ENCODE measurements at places on chromosomes 1 and 21.
A peak's percentile ranks its signal among the peaks of the same experiment; 100 is the strongest.

DNA sequence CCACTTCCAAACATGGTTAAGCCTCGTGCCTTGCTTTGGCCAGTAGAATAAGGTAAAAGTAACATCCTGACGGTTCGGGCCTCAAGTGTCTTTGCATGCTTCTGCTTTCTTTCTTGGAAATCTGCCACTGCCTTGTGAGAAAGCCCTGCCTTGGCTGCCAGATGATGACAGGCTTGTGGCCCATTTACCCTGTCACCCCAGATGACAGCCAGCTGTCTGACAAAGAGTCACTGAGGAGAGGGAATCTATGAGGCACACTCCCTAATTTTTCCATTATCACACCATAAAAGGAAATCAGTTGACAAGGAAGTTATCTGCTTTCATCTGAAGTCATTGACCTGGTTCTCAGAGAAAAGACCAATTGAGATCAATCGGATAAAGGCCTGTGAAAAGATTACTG, 199.8 kb downstream of the USH2A start:
- DNase-seq: peak; percentile 11

DNA sequence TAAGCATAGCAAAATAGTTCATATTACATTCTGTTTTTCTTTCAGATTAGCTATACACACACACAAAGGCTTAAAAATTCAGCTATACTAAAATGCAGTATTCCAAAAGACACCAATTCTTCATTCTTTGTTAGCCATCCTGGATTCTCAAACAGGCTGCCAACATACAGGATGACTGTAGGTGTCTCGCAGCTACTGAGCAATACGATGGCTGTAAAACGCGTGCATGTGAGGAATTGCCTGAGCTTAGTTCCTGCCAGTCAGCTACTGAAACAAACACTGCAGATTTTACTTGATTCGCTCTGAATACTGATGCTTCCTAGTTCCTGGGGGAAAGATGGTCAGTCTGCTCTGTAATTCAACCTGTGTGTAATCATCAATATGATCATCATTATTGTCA, 24.7 kb upstream of the HMGN1 start:
- peak; percentile 72 for DNase-seq

DNA sequence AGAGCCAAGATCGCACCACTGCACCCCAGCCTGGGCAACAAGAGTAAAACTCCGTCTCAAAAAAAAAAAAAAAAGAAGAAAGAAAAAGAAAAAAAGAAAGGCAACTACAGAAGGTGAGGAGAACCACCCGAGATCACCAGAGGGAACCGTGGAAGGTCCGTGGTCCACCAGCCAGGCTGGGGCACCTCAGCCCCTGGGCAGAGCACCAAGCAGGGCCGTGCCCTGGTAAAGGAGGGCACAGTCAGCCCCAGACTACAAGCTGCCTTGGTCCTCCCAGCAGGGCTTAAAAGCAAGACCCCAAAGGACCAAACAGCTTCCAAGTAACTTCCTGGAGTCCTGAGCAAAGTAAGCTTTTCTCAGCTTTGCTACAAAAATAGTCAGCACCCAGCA, 8.8 kb upstream of the SAMD11 start:
- DNase-seq: no peak

DNA sequence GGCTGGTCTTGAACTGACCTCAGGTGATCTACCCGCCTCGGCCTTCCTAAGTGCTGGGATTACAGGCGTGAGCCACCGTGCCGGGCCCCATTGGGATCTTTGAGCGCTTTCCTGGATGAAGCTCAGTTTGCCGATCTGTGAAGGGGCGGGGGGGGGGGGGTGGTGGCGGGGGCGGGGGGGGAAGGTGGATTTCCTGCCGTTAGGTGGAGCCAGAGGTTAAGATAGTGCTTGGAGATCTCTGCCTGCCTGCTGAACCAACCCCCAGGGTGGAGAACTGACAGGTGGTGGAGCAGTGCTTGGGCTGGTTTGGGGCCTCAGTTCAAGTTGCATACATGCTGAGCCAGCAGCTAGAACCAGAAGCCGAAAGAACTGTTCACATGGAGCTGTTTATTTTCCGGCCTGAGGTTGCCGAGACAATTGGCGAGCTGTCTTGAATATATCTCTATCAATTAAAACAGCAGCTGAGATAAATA, 1.7 kb downstream of the TMCC2 start:
- DNase-seq: peak; percentile 98

- no peak for DNase-seq
Measured at GRCh38 chr1:200296091-200296661, 113.7 kb downstream of the ZNF281 start.

- no peak for DNase-seq
Measured at GRCh38 chr1:244709476-244710368, 56.8 kb downstream of the DESI2 start.

DNA sequence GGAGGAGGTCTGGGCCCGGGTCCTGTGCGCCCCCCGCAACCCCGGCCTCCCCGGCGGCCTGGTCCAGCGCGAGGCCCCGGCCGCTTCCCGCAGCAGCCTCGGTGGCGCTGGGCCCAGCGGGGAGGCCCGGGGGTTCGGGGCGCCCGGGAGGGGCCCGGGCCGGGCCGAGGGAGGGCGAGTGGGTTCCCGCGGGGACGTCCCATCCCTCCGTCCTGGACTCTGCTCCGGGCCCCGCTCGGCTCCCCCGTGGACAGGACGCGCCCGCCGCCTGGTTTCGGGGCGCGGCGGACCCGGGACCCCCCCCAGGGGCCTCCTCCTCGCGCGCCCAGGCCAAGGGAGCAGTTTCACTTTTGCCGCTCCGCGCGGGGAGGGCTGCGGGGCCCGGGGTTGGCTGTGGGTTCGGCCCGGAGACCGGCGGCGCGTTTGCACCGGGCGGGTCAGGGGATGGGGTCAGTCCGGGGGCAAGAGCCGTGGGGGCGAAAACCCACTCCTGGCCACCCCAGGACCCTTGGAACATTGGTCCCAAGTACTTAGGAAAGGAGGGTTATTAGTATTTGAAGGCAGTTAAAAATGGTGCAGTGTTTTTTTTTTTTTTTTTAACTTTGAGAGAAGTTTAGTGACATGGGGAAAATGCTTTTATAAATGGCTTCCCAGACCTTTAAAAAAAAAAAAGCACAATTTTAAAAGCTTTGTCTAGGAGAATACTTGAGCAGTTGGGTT, 677 bp downstream of the AGPAT3 start:
- peak; percentile 79 for DNase-seq

- DNase-seq: no peak
Measured at GRCh38 chr1:7444363-7444762, 326.7 kb upstream of the VAMP3 start.

GRCh38 chr1:19877181-19877750, 4.9 kb upstream of the OTUD3 start:
- no peak for DNase-seq

DNA sequence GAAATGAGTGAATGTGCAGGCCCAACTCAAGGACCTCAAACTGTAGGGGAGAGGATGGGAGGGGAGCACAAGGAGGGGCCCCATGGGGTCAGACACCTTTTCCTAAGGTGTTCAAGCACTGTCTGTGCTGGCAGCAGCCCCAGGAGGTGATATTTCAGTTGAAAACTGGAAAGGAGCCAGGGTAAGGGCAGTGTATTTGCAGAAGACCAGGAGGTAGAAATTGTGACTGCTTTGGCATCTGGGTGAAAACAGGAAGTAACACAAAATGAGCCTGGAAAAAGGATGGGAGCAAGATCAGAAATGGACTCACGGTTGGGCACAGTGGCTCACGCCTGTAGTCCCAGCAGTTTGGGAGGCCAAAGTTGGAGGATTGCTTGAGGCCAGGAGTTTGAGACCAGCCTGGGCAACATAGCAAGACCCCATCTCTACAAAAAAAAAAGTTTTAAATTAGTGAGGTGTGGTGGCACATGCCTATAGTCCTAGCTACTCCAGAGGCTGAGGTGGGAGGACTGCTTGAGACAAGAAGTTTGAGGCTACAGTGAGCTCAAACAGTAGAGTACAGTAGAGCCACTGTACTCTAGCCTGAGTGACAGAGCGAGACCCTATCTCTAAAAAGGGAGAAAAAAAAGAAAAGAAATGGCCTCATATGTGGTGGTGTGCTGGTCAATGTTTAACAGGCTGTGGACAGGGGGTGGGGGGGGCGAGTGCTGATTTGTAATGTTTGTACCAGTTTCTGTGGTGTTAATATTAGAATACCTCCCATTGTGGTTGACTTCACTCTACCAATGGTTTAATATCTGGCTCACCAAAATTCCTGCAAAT, 76.2 kb upstream of the ANGPTL1 start:
- peak; percentile 45 for DNase-seq

DNA sequence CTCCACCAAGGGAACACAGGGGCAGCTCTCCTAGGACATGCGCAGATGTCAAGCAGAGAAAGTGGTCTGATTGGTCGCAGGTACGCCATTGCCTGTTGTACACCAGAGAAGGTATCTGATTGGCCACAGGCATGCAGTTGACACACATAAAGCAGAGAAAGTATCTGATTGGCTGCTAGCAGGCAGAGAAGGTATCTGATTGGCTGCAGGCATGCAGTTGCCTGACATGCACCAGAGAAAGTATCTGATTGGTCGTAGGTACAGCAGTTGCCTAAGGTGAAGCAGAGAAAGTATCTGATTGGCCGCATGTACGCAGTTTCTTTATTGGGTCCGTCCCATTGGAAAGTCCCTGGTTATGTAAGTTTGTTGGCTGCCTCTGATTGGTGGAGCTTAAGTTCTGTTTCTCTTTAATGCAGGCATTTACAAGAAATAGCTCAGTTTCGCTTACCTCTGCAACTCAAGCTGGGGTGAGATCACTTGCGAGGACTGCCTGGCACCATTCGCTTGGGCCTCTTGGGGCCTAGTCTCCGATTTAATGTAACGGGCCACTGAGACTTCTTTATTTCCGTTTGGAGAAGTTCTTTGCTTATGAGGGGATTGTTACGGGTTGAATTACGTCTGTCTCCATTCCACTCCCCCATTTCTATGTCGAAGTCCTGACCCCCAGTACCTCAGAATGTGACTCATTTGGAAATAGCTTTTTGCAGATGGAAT, 74.2 kb downstream of the SIK1 start:
- DNase-seq: peak; percentile 92

DNA sequence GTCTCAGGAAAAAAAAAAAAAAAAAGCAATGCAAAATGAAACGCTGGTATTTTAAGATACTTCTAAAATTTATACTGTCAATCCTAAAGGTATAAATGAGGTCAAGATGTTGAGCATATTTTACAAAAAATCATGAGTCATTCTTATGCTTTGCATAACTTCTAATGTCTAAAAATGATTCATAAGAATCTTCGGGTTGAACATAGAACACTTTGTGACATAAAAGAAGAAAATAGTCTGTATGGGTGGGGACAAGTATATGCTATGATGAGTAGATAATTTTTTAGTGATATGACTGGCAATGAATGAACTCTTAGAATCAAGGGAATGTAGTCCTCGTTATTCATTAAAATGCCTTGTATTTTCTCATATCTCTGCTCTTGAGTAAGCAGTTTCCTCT, 416.9 kb upstream of the USP24 start:
- no peak for DNase-seq

DNA sequence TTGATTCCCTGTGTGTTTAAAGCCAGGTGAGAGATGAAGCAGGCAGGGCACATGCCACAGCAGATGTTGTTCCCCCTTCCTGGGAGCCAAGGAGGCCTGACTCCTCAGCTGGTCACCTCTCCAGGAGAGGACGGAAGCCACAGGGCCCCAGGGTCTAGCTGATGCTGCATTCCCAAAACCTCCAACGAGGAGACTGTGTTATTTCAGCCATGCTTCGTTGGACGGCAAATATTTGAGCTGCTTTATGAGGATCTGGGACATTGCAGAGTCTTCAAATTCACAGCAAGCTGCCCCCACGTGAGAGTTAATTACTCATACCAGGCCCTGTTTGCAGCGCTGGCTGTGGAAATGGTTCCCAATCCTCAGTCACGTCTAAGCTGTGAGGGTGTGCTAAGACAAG, 85.3 kb downstream of the CDC7 start:
- DNase-seq: no peak

GRCh38 chr1:37691497-37692077, 729 bp upstream of the CDCA8 start:
- peak; percentile 91 for DNase-seq

DNA sequence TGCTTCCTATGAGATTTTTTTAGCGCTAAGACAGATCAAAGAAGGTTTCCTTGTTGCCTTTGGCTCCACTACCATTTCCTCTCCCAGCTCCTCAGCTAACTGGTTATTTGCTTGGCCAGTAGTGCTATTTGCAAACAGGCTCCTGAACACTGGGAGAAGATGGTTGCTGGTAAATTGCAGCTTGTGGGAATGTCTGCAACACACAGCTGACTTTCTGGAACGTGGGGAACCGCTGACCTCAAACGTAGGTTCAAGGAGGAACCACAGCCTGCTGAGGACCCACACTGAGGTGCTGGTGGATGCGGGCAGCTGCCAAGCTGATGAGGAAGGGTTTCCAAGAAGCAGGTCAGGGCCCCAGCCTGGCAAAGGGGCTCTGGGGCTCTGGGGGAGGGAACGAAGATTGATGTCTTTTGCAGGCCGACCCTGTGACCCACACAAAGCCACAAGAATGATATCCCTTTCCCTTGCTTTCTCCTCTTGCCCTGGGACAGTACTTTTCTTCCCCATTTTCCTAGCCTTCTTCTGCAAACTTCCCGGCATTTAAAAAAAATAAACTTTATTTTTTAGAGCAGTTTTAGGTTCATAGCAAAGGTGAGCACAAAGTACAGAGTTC, 24.8 kb downstream of the GNG4 start:
- no peak for DNase-seq

GRCh38 chr1:218660678-218661053, 315.5 kb downstream of the TGFB2 start:
- no peak for DNase-seq

GRCh38 chr1:1013922-1014648, 788 bp downstream of the ISG15 start:
- no peak for DNase-seq

GRCh38 chr1:214966346-214966745, 116.2 kb upstream of the KCNK2 start:
- no peak for DNase-seq

- no peak for DNase-seq
Measured at GRCh38 chr1:192521734-192522133, 53.8 kb upstream of the RGS1 start.

DNA sequence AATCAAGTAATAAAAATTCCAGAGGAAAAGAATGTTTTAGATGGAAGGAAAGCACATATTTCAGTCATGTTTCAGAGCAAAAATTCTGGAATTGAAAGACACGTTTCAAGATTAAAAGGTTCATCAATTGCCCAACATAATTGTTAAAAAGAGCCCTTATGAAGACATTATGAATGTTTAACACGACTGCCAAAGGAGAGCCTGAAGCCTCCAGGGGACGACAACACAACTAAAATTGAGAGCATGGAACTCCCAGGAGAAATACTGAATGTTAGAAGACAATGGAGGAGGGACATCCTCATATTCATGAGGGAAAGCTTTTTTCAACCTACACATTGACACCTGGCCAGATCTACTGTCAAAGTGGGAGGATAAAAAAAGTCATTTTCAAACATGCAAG, 16.0 kb downstream of the OR2T11 start:
- DNase-seq: no peak

- DNase-seq: no peak
Measured at GRCh38 chr1:234135501-234135900, 231.0 kb downstream of the SLC35F3 start.

- DNase-seq: no peak
Measured at GRCh38 chr1:57844382-57844980, 420.6 kb upstream of the DAB1 start.

- DNase-seq: no peak
Measured at GRCh38 chr1:232280910-232281309, 349.0 kb downstream of the SIPA1L2 start.

GRCh38 chr21:44931137-44931500, 8.7 kb upstream of the SLX9 start:
- no peak for DNase-seq

- DNase-seq: no peak
Measured at GRCh38 chr1:3600354-3600753, 11.0 kb downstream of the MEGF6 start.

Measured in RPMI8226 (cell line).